ENCODE measurements at places on chromosomes 1 and 21.
A peak's percentile ranks its signal among the peaks of the same experiment; 100 is the strongest.

DNA sequence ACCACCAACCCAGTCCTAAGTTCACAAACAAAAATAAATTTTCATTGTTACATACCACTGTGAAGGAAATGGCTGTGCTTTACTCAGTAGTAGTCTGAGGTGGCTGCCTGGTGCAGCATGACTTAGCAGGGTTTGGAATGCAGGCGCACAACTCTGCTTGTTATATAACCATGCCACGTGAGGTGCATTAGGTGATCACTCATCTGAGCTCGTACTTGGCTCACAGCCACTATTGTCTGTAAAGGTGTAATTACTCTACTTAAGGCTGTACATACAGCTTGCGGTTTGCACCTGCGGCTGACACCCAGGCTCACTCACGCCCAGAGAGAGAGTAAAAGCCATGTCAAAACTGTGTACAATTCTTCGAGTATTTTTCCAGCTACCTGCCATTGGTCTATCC, 599.4 kb downstream of the LTN1 start:
- DNase-seq: no peak

DNA sequence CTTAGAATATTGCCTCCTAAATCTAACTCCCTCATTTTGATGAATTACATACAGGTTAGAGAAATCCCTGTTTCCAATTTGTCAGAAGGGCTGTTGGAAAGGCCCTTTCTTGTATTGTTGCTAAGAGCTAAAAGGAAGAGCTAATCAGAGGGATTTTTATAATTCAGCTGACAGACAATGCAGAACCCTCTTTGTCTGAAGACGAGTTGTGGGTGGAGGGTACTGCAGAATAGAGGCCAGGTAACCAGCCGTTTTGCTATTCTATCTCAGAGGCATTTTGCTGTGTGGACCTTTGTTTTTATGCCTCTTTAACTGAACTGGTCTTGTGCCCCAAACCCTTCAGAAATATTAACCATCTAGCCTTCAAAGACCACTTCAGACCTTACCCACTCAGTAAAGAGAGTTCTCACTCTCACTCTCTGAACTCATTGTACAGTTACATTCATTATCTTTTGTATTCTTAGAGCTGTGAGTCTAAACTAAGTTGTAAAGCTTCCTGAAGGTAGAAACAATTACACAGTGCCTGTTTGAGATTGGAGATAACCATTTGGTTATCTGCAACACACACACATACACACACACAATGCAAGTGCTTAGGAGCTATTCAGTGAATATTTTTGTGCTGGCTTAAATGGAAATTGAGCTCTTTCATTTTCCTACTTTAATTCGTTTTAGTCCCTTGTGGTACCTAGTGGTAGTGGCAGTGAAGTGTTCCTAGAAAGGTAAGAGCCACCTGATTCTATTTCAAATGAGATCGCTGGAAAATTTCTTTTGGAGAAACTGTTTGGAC, 19.7 kb downstream of the KPNA6 start:
- DNase-seq: no peak

GRCh38 chr1:61268546-61269240, 186.3 kb downstream of the NFIA start:
- DNase-seq: no peak

DNA sequence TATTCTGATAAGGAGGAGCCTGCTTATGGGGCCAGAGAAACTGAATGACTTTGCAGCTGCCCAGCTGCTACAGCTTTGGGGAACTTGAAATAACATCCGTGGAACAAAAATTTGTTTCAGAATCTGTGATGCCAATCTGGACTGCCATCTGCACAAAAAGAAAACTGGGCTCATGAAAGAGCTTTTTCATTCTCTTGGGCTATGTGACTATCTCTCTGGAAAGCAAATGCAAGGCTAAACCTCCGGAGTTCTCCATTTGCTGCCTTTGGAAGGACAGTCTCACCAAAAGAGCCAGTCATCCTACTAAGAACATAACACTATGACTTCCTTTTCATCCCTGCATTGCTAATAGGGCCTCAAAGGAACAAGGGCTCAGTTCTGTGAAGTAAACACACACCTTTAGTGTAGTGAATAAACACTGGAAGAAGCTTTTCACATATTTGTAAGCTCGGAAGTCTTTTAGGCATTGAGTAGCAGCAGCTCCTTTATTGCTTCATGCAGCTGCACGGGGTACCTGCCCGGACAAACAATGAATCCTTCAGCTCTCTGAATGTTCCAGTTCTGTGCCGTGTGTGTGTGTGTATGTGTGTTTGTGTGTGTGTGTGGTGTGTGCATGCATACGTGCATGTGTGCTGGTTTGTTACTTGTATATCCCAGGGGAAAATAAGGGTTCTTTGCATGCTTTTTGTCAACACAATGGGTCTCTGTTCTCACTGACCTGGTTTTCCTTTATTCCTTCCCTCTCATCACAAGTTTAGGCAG, 255.5 kb upstream of the SGIP1 start:
- no peak for DNase-seq

- DNase-seq: no peak
These were observed 90.6 kb downstream of the C1orf94 start for GRCh38 chr1:34267326-34267725.

GRCh38 chr1:205930799-205931281, 12.4 kb downstream of the SLC26A9 start:
- DNase-seq: peak; percentile 39

- no peak for DNase-seq
These were observed 59.1 kb downstream of the SLC19A1 start for GRCh38 chr21:45482899-45483821.

GRCh38 chr21:15848634-15849560, 119.1 kb downstream of the USP25 start:
- DNase-seq: no peak

Measured in SIG-M5 (cell line).